ENCODE measurements at places on chromosomes 12 and 14.

DNA sequence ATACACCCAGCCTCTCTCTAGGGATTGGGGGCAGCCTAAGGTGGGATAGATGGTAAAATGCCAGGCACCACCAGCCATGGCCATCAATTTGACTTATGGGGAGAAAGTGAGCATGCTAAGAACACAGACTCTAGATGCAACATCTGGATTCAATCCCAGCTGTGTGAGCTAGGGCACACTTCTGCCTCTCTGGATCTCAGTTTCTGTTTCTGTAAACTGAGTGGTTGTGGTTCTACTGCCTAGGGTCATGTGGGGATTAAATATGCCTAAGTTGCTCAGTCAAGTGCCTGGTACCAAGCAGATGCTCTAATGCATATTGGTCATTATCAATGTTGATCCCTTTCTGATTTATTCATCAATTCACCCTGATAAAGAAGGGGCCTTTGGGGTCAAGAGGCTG, 12.6 kb upstream of the OAS1 start:
- DNase-seq: no peak

DNA sequence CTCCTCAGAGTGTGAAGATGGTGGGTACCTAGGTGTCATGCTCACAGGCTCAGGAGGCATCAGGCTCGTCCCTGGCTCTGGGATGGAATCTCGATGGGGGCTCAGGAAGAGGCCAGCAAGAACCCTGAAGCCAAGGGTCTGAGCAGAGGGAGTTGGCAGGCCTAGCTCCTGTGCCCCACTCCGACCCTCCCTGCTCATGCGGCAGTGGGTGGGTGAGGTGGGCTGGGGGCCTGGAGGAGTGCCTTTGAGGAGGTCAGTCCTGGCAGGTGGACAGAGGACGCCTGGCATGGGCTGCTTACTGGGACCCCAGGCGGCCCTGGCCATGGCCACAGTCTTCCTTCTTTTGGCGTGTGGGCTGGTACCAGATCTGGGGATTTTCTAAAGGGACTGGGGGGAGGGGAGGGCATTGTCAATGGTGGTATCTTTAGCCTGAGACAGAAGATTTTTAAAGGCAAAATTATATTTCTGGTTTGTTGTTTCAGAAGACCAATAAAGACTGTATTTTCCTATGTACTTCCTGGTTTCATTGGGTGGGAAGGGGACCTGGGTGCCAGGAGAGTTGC, 16.0 kb downstream of the LRTM2 start:
- peak; percentile 19 for DNase-seq

- DNase-seq: no peak
These were observed 61.0 kb downstream of the KIAA0586 start for GRCh38 chr14:58488550-58488949.

- DNase-seq: no peak
These were observed 47.5 kb downstream of the SCFD1 start for GRCh38 chr14:30669594-30669993.

DNA sequence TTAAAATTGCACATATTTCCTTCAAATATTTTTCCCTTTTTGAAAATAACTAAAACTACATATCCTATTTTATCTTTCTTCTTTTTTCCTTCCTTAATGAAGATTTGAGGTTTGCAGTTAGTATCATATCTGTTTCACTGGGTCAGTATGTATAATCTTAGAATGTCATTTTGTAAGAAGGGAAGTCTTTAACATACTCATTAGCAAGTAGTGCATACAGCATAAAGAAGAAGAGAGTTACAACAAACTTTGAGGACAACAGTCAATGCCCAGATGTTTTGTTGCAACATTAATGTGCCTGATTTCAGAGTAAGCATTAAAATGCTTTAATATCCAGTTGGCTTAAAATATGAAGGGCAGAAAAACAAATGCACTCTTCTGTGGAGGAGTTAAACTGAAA, 176.9 kb upstream of the FBXO33 start:
- DNase-seq: no peak

- DNase-seq: no peak
These were observed 226.1 kb downstream of the CHST11 start for GRCh38 chr12:104682790-104683279.

- no peak for DNase-seq
These were observed 7.5 kb downstream of the HOXC4 start for GRCh38 chr12:54060975-54061778.

GRCh38 chr12:109058773-109059172, 6.4 kb downstream of the USP30 start:
- DNase-seq: no peak

- no peak for DNase-seq
These were observed 417.1 kb upstream of the CCDC196 start for GRCh38 chr14:66069036-66069435.

GRCh38 chr12:84911271-84912197, 1.1 kb downstream of the SLC6A15 start:
- DNase-seq: no peak

DNA sequence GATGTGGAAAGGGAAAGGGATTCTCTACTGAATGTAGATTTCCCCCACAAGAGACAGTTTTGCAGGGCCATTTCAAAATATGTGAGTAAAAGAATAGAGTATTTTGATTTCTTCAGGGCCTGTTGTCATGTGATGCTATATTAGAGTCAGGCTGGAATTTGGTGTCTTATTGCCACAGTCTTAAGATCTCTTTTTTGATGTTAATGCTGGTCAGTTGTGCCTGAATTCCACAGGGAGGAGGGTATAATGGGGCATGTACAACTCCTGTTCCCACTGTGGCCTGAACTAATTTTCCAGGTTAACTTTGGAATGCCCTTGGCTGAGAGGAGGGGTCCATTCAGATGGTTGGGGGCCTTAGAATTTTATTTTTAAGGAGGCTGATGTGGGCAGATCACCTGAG, 111.0 kb upstream of the MAX start:
- DNase-seq: no peak

DNA sequence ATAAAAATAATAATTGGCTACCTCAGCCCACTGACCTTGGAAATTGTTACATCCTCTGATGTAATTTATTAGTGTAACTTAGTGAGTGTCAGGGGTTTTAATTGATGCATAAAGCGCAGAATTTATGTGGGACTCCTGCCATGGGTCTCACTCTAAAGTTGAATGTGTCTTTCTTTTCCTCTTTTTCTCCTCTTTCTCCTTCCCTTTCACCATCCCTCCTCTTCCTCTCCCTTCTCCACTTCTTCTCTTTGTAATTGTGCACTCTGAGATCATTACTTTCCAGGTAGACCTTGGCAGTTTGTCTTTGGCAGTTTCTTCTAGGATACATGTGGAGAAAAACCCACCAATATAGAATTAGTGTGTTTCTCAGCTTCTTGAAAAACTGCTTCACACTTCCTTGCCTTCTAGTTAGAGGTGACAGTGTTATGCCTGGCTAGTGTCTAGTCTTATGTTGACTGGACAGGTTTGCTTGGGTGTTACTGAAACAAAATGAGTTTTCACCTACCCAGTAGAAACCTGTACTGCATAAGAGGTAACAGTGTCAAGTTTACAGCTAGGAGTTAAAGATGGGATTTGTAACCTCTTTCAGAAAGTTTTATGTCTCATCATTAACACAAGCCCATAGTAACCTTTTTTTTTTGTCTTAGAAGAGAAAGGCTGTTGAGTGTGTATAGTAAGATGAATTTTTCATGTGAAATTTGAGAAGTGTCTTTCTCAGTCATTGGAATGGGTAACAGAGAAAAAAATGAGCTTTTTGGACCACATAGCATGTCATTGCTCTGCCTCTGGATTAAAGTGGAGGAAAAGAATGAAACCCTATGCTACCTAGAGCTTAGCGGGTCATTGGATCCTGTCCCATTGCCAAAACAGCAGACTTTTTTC, 18.6 kb downstream of the PELI2 start:
- no peak for DNase-seq

DNA sequence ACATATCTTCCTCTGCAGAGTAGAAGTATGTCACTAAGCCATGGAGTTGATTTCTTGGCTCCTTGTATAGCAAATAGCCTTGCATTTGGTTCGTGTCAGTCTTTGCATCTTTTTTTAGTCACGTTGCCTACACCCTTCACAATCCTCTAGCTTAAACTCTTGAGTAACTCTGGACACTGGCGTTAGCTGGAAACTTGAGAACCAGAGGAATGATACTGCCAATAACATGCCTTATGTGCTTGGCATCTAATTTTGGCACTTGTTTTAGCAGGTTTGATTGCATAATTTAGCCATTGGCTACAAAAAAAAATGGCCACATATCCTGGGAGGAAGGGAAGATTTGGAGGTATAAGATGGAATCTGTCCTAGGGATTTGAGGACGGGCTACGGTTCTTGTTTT, 136.2 kb downstream of the ETV6 start:
- DNase-seq: no peak

GRCh38 chr12:131628766-131629448, 82.0 kb upstream of the SFSWAP start:
- no peak for DNase-seq

GRCh38 chr12:80025638-80026037, 73.7 kb upstream of the OTOGL start:
- DNase-seq: no peak

DNA sequence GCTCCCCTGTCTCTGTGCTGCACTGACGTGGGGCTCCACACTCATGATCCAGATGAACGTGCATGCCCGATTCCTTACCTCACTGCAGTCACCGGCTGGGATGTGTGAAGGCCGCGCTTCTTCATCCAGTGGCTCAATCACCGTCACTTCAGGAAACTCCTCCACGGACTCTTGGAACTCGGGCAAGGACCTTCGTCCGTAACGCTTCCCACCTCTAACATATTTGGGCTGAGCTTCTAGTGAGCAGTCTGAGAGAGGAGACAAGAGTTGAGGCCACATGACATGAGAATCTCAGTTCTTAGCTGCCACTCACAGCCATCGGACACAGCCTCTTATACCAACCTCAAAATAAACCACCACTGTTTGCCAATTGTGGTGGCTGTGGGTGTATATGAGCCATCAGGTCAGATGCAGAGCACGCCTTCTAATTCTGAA, 38.3 kb downstream of the NIN start:
- DNase-seq: no peak

DNA sequence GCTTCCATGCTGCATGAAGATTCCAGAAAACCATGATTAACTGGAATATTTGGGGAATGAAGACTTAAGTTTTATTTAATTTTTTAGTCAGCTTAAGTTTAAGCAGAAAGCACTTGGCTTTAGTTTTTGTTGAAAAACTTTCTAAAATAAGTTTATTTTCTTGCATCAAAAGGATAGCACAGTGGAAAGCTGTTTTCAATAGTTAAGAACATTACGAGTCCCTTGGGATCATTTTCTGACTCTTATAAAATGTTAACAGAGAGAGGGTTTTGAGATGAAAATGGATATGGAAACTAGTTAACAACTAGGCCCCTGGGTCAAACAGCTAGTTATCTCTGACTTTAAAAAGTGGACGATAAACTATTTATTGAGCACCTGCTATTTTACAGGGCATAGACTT, 181.9 kb upstream of the SLC38A2 start:
- no peak for DNase-seq

DNA sequence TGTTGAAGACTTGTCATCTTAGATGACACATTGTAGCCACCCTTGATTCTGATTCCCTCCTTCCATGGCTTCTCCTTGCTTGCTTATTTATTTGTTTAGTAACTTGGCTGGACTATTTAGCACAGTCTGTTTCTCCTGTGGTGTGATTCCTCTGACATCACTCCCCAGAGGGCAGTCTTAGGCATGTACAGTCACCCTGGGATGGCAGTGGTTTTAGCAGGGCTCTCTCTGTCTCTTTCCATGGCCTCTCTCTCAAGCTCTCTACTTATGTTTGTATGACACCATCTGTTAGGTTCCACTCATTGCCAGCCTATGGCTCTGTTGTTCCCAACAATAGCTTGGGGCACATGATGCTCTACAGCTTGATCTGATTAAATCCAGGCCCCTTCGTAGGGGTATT, 158.3 kb downstream of the ADGRD1 start:
- no peak for DNase-seq

GRCh38 chr12:128982933-128983332, 129.7 kb downstream of the GLT1D1 start:
- no peak for DNase-seq

GRCh38 chr12:119440803-119441360, 106.4 kb downstream of the CCDC60 start:
- DNase-seq: no peak

- DNase-seq: no peak
These were observed 21.4 kb downstream of the SYNE3 start for GRCh38 chr14:95495076-95495475.

- no peak for DNase-seq
These were observed 71.8 kb downstream of the ZNF664 start for GRCh38 chr12:124044809-124045321.

DNA sequence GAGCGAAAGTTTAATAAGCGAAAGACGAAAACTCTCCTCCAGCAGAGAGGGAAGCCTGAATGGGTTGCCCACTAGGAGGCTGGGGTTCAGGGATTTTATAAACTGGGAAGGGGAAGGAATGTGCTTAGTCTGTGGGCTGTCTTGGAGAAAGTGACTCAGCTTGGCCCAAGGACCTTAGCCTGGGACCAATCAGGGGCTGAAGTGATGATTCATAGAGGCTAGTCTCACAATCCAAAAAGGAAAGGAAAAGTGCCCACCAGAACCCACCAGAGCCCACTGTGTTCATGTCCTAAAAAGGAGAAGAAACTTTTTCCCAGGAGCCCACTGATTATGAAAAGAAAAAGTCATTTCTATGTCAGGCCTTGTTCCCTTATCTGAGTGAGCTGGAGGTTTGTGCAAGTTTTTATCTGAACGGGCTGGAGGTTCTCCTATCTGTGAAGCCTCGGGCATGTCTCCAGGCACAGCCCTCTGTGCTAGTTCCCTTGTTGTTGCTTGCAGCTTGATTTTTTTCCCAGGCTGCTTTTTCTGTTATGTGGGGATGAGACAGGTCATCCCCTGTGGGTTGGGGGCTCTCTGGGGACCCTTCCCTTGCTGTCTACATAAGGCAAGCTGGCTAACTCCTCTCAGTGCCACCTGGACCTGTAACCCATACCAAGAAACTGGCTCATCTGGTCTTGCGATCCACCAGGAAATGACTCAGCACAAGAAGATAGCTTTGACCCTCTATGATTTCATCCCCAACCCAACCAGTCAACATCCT, 8.3 kb upstream of the GOLGA5 start:
- no peak for DNase-seq

DNA sequence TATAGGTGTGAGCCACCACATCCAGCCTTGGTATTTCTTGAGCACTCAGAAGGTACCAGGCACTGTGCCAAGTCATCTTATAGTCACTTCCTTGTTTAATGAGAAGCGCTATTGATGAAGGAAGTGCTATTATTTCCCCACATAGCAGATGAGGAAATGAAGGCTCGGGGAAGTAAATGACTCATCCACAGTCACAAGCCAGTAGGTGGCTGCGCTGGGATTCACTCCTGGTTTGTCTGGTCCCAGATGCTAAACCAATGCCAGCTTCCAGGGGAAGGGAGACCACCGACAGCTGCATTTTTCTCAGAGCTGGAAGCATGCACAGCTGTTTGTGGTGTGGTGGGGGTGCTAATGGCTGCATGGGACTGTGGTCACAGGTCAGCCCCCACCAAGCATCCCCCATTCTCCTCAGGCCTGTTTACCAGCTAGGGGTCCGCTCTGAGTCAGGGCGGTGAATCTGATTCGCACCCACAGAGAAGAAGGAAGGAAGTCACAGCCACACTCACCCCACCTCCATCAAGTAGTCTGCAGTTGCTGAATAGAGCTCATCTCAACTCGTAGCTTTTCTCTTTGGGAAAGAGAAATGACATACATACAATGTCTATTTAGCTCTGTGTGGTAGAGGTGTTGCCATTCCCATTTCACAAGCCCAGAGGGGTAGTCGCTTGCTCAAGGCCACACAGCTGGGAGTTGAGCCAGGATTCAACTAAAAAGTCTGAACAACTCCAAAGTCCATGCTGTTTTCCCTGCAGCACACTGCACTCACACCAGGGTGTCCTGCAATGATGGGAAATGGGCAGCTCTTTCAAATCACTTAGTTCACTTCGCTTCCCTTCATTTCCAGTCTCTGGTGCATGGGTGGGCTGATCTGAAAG, 6.3 kb upstream of the LTBP2 start:
- peak; percentile 63 for DNase-seq
